ENCODE measurements at places on chromosomes 4 and X.

GRCh38 chr4:69323284-69323683, 43.0 kb downstream of the UGT2B28 start:
- DNase-seq, result no peak

- no peak for DNase-seq
Measured at GRCh38 chr4:173398220-173398619, 696 bp downstream of the SCRG1 start.

DNA sequence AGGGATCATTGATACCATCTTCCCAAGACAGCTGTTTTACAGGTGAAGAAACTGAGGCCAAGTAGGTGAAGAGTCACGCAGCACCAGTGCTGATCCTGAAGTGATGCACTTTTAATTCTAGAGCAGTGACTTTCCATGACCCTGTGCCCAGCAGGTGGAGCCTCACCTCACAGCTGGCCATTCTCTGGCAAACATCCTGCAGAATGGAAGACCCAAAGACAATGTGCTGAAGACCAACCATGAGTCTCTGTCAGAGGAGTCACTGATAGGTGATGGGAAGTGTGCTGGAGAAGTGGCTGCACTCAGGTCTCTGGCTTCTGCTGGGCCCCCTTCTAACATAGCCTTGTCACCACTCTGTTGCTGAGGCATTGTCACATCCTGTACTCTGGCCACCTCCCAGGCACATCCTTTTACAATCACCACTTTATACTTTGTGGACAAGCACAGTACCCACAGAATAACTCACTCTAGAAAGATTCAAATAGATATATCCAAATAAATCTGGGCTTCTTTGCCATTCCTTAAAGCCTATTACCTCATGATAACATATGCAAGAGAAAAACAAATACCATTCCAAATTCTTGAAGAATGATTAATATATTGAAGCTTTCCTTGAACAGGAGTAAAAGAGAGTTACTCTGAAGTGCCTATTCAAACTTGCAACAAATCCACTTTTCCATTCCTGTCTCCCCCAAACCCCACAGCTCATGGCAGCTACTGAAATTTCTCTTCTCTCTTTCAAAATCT, 64.1 kb upstream of the SCOC start:
- DNase-seq, result no peak

DNA sequence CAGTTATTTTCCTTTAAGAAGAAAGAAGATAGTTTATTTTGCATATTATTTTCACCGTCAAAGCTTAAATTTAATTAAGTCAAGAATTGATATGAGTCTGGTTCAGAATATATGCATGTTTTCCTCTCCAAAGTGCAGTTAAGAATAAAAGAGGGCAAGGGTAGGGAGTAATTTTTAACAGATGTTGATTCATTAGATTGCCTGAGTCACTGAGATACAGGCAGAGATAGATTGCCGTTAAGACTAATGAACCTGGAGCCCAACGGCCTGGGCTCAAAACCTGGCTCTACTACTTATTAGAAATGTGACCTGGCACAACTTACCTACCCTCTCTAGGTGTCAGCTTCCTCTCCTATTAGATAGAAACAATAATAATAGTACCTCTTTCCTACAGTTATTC, 1037.4 kb upstream of the PABPC4L start:
- no peak for DNase-seq

DNA sequence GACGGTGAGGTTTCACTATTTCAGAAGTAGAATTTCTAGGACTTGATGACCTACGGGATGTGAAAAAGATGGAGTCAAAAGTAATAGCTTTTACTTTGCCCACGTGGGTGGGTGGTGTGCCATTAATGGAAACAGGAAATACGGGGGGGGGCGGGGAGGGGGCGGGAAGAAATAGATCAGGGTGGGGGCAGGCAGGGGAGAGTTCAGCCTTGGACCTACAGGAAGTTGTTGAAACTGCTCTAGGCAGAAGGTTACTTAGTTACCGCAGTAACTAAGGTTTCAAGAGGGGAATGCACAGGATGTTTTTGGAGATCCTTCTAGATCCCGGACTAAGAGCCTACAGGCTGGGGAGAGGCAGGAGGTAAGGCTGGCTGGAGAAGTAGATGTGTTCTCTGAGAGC, 3.6 kb upstream of the FHL1 start:
- no peak for DNase-seq

GRCh38 chr4:41257257-41257901, 651 bp downstream of the UCHL1 start:
- peak; percentile 53 for DNase-seq

DNA sequence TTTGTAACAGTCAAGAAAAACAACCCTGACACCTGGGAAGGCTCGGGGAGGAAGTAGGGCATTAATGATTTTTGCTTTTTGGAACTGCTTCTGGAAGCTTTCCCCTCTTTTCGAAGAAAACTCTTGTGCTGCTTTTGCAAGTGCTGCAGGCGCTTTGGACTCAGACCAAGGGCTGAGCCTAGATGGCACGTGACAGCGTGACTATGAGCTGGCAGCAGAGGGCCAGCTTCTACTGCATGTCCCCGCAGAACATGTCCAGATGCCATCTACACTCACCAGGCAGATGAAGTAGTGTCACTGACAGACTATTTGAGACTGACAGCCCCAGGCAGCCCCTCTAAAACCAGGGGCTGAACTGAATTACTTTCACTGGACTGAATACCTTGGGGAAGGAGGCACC, 6.2 kb downstream of the NR0B1 start:
- DNase-seq, result peak; percentile 37

GRCh38 chr4:54055494-54055893, 8.9 kb downstream of the CHIC2 start:
- DNase-seq, result no peak

- DNase-seq, result no peak
Measured at GRCh38 chrX:39725928-39726619, 371.7 kb downstream of the BCOR start.

DNA sequence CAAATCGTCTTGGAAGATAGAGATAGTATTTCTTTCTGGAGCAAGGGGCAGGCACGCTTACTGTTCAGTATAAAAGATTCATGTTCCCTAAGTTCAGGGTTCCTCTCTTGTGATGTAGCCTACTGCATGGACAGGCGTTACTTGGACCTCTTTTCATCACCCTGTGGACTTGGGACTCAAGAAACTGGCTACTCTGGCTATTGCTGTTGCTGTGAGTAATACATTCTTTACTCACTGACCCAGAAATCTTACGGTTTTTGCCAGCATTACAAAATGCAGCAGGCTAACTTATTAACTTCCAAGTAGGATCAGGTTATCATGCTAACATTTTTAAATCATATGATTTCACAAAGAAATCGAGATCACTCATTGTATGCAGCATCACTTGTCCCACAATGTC, 12.8 kb upstream of the GUCY1B1 start:
- no peak for DNase-seq

DNA sequence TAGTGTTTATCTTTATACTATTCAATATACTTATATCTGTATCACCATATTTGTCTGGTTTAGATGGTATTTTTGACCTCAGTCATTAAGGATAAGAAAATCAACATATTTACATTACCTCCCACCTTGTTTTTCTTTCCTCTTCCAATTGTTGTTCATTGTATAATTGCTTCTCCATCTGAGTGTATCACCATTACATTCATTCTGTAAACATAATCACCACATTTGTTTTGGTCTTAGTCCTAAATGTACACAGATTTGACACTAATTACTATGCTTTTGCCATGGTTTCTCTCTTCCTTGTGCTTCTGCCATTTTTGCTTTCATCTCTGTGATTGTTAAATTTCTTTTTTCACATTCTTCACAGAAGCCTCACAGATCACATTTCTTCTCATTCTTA, 12.7 kb downstream of the ARMCX6 start:
- no peak for DNase-seq

DNA sequence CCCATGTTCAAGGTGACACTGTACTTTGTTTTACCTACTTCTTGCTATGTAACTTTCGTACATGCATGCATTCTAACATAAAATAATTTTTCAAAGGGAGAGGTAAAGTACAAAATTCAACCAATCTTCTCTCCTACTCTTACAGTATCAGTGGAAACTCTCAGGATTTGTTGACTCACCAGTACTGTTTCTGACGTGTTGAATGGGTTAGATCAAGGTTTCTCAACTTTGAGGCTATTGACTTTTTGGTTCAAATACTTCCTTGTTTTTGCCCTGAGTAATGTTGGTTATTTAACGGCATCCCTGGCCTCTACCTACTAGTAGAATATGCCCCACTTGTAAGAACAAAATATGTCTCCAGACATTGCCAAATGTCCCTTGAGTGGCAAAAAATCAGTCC, 94.6 kb upstream of the SMAD1 start:
- DNase-seq, result no peak

GRCh38 chrX:16186380-16187007, 19.2 kb downstream of the MAGEB17 start:
- DNase-seq, result no peak

GRCh38 chrX:46965125-46965758, 53.0 kb downstream of the JADE3 start:
- no peak for DNase-seq

DNA sequence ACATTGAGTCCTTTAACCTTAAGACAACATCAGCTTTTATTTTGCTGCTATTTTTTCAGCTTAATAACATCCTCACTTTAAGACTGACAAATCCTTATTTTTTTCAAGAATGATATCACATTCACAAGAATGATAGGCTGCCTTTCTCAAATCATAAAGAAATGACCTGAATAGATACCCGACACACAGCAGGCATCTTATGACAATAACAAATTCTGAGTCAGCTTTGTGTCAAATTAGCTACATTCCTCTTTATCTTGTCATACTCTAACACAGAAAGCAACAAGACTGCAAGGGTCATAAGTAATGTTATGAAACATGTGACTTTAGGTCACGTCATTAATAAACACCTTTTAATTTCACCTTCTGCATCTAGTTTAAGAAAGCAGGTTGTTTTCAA, 2387.6 kb downstream of the PCDH7 start:
- no peak for DNase-seq

DNA sequence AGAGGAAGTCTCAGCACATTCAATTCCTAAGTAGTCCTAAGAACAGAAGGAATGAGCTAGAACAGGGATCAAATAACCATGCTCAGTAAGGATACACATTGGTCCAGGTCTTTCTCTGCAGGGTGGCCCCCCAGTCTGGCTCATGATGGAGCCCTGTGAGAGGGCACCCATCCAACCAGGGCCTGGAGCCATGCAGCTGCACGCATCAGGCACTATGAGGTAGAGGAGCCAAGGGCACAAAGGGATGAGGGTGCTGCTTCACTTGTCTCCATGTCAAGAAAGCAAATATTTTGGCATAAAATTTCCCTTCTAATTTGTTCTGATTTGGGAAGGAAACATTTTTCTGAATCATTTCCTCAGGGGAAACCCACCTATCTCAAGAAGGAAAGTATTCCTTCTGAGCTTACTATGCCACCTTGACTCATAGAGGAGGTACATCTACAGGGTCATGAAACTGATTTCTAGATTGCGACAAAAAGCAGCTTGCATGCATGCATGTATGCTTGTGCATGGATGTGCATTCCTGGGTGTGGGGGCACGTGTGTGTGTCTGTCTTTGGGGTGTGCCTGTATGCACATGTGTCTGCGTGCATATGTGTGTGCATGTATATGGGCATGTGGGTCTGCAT, 600.3 kb downstream of the MID1IP1 start:
- DNase-seq, result no peak

GRCh38 chr4:134388351-134388750, 186.8 kb upstream of the PABPC4L start:
- DNase-seq, result no peak

- no peak for DNase-seq
Measured at GRCh38 chrX:38175139-38175538, 45.5 kb downstream of the SRPX start.

DNA sequence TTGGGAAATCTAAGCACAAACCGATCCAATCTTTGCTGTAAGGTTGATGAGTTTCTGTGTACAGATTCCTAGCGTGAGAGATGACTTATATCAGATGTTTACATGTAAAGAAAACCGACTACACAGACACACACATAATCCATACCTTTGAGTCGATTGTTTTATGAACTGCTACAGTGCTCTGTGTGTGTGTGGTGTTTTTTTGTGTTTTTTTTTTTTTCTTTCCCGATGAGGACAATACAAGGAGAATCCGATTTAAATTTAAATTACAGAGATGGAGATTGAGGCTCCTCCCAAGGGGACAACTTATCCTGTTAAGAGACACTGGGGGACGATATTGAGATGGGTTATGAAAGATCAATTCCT, 461 bp upstream of the SLC9A6 start:
- DNase-seq, result no peak

GRCh38 chr4:68461790-68462189, 14.5 kb downstream of the TMPRSS11E start:
- no peak for DNase-seq

GRCh38 chr4:145756244-145756643, 76.3 kb downstream of the C4orf51 start:
- no peak for DNase-seq

DNA sequence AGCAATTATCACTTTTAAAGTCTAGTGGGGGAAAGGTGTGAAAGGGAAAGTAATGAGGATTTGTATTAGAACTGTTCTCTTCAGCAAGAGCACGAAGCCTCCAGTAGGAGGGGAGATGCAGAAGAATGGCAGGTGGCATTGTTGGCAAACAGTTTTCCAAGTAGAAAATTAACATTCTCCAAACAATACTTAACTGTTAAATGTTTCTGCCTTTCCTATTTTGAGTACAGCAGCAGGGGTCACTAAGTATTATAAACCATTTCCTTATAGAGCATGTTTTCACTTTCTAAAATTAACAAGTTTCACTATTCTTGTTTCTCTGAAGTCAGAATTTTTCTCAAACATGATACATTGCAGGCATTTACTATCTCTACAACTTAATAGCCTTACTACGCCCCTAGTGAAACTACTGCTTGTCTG, 58.7 kb downstream of the LEF1 start:
- DNase-seq, result no peak

All from putamen (tissue), 1 donor.